ENCODE measurements at places on chromosomes 16 and 17. TPM values are rescaled to one million over a fixed set of nuclear protein-coding genes. Genes with fewer than 3 reads are reported as not detected.

ANKS4B gene
- total RNA-seq: not detected

SEBOX gene
- not detected for total RNA-seq

PRR14 gene
- total RNA-seq: 16.0 TPM

CRYBA1 gene
- not detected for total RNA-seq

ADGRG3 gene
- 0.44 TPM for total RNA-seq

CCDC154 gene
- total RNA-seq: 0.22 TPM

KRTAP4-6 gene
- not detected for total RNA-seq

All from subcutaneous adipose tissue (tissue), 4 donors.